ENCODE measurements at places on chromosomes 5 and 9.

- no peak for DNase-seq
These were observed 56.3 kb downstream of the TMEM174 start for GRCh38 chr5:73229271-73229670.

GRCh38 chr5:180381428-180381827, 28.3 kb upstream of the GFPT2 start:
- no peak for DNase-seq

DNA sequence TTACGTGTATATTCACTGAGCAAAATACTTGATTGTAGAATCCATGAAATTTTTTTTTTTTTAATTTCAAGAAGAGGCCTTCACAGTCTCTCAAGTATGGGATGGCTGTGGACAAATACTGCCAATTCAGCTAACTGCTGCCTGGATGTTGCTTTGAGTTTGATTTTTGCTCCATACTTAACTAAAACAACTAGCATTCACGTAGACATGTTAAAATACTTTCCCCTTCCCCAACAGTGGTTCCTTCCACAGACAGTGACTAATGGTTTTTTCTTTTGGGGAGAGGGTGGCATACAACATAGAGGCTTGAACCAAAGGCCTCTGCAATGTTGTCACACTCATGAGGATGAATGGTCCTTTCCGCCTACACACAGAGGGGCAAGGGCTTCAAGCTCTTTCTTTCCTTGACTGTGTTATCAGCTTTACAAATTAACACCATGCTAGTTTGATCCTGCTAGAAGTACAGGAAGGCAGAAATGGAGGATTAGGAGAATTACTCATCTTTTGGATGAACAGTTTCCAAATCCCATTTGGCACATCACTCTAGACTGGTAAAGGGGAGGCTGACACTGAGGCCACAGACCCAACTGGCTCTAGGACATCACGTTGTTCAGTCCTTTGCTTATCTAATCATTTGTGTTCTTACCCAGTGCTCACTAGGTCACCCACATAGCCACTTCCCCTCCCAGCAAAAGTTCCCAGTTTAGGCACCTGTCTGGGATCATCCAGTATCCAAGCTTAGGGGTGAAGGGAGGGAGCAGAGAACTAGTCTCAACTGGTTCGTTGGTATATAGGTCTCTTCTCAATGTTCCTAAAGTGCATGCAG, 1.8 kb upstream of the LEAP2 start:
- DNase-seq: no peak

DNA sequence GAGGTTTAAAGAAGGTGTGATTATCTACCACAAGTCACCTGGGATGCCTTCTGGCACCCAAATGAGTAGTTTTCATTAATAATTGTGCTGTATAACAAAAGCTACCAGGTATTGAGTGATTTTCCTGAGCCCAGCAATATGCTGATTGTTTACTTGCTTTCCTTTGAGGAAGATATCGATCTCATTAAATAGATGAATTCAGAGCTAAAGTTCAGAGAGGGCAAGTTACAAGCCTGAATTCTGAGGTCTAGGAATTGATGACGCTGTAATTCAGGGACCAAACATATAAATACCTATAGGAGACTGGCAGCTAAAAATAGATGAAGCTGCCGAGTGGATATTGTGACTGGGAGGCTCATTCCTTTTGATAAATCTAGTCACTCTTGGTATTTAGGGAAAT, 1.1 kb downstream of the ERCC6L2 start:
- no peak for DNase-seq

DNA sequence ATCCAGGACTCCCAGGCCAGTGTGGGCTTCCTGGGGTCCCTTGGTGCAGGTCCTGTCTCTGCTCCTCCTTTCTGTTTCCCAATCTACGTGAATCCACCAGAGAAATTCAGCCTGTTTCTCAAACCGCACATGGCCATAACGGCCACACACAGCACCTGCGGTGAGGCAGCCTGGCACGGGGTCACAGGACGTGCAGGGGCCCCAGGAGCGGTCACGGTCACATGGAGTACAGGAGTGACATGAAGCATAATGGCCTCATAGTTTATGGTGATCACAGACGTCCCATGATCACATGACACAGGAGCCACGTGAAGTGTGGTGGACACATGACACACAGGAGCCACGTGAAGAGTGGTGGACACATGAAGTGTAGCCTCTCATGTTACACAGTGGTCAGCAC, 248.5 kb upstream of the IRX4 start:
- no peak for DNase-seq

- DNase-seq: peak; percentile 75
These were observed 51.9 kb downstream of the NEK6 start for GRCh38 chr9:124309667-124310084.

GRCh38 chr9:89929673-89930480, 325.1 kb downstream of the GADD45G start:
- no peak for DNase-seq

GRCh38 chr9:27573634-27574590, 631 bp upstream of the C9orf72 start:
- DNase-seq: peak; percentile 55

DNA sequence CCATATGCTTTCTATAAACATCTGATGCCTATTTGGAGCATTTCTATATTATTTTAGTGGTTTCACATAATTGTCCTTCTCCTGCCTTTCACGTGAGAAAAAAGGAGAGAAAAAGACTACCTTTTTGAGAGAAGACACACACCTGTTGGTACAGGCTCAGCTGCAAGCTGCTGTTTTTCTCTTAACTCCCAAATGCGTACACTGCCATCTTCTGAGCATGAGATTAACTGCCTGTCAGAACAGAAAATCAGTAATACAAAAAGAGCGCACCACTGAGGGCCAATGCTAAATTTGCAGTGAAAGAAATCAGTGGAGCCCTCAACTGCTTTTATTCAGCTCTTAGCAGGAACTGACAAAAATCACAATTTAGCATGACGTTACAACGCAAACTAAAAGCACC, 54.9 kb downstream of the WDR41 start:
- DNase-seq: no peak

GRCh38 chr5:32790411-32790951, 79.4 kb downstream of the NPR3 start:
- DNase-seq: no peak

GRCh38 chr9:115637661-115638060, 515.9 kb upstream of the PAPPA start:
- DNase-seq: no peak

GRCh38 chr9:13971966-13972655, 341.8 kb downstream of the NFIB start:
- no peak for DNase-seq

- DNase-seq: no peak
These were observed 48.7 kb downstream of the CHD1 start for GRCh38 chr5:98880151-98880550.

GRCh38 chr9:93657331-93658111, 81.1 kb downstream of the PHF2 start:
- no peak for DNase-seq

DNA sequence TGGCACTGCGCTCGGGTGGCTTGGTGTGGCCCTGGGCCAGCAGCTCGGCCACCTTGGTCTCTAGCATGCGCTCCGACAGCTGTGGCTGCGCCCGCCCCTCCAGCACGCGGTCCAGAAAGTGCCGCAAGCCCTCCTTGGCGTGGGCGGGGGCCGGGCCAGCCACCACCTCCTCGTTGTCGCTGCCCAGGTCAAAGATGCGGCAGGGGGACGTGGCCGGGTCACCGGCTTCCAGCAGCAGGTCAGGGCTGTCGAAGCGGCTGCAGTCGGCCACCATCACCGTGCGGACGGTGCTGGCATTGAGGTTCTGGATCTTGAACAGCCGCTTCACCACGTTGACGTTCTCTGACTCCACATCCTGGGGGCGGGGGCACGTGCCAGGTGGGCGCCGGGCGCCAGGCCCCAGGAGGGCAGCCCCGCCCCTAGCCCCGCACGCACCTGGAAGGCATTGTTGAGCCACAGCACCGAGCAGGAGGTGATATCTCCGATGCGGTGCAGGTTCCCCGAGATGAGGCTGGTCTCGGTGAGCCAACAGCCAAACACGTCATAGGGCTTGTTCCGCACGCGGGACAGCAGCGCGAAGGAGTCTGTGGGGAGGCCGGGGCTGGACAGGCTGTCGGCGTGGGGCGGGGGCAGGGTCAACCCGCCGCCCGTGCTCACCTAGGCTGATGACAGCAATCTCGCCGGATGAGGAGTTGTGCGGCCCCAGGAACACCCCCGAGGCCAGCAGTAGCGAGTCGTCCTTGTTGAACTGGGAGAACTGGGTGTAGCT, 2.2 kb downstream of the FBXW5 start:
- DNase-seq: no peak

DNA sequence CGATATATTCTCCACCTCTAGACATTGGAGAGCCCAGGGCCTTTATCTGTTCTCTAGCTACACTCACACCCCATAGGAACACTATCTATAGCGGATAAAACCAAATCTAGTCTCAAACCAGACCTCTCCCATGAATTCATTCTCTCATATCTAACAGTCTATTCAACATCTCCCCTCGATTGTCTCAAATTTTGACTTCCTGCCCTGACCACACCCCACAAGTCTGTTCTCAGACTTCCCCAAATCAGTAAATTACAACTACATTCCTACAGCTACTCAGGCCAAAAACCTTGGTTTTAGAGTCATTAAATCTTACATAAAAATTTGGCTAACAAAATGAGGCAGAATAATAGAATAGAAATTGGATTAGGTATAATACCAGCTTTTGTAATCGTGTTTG, 12.5 kb upstream of the SLC1A3 start:
- DNase-seq: no peak

GRCh38 chr5:372996-373709, 51.6 kb downstream of the AHRR start:
- DNase-seq: no peak

GRCh38 chr9:130147910-130148309, 24.3 kb upstream of the NCS1 start:
- DNase-seq: no peak

DNA sequence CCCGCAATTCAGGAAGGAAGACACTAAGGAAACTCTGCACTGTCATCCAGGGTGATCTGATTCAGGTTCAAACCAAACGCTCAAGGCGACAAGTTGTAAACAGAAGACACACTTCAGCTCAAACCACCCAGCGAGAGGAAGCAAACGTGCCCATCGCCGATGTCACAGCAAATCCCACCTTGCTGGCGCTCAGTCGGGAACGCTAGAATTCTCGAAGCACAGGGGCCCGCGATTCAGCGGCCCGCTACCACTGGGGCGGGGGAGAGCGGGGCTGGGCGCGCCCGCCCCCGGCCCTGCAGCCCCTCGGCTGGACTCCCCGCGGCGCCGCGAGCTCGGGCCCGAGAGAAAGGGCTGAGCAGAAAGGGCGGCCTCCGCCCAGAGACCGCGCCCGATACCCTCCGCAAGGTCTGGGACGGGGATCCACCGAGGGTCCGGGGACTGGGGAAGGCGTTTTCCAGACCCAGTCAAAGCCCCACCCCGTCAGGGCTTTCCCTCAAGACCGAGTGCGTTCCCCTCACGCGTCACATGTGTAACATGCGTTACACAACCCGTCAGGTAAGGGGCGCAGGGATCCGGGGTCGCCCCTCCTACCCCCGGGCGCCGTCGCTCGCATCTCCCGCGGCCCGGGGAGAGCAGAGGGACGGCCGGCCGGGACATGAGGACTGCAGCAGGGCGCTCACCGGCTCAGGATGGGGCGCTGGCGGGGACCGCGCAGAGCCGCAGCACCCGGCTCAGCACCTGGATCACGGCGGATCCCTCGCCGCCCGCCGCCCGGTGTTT, 469 bp downstream of the AGTPBP1 start:
- DNase-seq: no peak

- no peak for DNase-seq
These were observed 168.1 kb downstream of the SEMA6A start for GRCh38 chr5:116406306-116407041.

- no peak for DNase-seq
These were observed 44.7 kb downstream of the GAS1 start for GRCh38 chr9:86902586-86902985.

DNA sequence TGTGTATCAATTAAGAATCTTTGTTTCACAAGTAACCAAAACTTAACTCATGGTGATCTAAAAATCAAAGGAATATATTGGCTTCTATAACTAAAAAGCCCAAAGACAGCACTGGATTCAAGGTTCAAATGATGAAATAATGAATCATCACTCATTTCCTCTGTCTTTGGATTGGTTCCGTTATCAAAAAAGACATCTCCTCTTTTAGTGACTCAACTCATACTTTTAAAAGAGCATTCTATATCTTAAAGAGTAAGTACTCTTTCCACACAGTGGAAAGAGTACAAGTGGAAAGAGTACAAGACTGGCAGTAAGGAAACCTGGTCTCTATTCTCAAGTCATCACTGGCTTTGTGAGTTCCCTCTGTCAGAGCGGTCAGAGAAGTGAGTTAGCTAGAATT, 141.4 kb upstream of the NMUR2 start:
- DNase-seq: no peak

DNA sequence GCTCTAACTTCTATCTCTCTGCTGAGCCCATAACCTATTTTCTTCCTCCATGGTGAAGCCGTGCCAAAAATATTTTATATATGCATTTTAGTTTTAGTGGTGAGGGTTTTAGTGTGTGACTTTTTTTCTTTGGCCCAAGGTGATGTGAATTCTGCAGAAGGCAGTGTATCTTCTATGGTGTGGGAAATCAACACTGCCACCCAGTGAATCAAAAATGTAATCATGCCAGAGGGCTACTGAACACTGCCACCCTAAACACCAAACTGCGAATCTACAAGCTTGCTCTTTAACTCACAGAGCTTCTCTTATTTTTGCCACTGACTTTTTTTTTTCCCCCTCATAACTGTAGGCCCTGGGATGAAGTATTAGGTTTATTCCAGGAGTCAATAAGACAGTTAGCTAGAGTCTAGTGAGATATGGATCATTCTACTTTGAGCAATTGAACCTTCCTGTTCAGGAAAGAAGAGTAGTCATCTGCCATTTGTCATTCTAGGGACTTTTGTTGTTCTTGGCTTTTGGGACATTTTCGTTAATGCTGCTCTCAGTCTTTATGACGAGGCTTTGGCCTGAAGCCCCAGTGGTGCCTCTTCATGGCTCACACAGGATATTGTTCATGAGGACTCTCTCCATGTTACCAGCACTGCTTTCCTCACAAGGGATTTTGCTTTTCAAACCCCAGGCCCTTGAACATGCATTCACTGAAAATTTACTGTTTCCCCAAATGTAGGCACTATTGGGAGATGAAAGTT, 53.1 kb downstream of the C7 start:
- DNase-seq: no peak

GRCh38 chr9:96048104-96048955, 172.8 kb downstream of the ERCC6L2 start:
- no peak for DNase-seq

DNA sequence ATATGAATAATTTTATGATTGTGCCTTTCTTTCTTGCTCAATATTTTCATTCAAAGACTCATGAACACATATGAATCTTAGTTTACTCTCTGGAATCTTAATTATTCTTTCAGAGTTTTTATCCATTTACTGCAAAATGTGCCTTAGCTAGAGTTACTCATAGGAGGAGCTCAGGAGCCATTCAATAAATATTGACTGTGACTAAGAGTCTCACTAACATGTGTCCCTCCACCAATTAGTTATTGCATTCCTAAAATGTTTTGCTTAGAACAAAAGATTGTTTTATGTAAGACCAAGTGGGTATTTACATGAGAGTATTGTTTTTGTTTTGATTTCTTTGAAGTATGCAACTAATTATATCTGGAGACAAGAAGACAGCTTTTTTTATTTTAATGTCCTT, 218.4 kb upstream of the MAST4 start:
- DNase-seq: no peak

GRCh38 chr9:2962471-2963172, 118.7 kb upstream of the PUM3 start:
- DNase-seq: no peak

- no peak for DNase-seq
These were observed 343.0 kb downstream of the RAB3C start for GRCh38 chr5:58925627-58926540.

Data from 8988T (cell line).